ENCODE measurements at places on chromosomes 3 and 15.

GRCh38 chr3:17315897-17316296 lies 426.5 kb downstream of the TBC1D5 start:
- DNase-seq = no peak

DNA sequence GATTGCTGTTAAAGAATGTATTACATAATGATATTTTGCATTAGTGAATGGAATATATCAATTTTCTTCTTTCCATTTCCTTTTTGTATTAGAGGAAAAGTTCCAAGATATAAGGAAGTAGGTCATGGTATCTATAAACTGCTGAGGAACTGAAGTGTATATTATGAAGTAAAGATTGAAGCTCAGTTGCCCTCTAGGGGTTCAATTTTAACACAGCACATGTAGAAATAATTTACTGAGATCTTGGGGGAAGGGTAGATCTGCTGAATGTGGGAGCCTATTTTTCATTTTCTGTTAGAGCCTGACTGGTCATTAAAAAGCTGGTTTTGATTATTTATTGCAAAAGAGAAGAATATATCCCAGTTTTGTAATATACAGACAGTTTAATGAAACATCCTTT lies 45.2 kb downstream of the CMC1 start:
- DNase-seq = peak; percentile 78

DNA sequence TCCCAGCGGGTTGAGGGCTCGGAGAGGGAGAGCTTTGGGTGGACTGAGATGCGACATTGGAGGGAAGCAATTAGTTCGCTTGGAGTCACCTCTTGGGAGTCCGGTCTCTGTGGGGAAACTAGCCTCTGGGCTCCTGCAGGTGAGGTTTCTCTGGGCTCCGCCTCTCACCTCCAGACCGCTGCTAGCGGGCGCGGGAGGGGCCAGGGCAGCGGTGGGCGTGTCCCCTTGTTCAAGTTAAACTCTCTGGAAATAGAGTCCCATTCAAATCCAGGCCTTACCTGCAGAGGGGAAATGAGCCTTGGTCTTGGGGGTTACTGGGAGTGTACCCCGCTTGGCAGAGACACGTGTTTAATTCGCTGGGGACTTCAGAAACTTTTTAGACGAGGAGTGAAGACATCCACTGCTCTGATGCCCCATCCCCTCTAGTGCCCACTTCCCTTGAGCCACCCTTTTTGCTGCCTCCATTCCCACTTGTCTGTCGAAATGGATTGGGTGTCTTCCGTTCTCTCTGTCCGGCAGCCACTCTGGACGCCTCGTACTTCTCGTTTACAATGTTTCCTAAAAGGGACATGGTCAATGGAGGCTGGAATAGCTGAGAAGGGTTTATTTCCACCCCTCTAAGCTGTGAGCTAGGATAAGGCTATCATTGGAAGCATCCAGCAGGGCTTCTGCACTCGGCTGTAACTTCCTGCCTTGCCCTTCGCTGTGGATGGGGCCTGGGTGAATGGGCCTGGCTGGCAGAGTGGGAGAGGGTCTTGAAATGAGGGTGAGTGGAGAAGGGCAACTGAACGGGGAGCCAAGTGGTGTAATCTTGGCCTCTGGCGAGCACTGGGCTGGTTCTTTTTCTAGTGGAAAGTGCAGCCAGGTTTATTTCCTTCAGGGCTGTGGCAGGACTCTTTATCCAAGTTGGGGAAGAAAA lies 1.1 kb downstream of the MITF start:
- DNase-seq = peak; percentile 25

DNA sequence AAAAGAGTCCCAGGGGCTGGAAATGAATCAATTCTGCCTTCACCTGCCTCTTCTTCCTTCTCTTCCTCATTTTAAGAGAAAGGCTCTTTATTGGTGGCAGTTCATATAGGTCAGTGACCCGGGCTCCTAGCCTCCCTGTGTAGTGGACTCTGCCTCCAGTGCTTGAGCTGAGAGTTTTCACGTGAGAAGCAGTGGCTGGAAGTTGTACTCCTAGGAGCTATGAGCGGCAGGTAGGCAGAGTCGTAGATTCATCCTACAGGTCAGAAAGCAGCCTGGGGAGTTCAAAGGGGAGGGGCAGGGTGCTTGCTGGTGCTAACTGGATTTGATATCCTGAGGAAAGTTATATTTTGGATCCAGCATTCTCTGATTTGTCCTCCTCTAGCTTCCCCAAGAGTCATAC lies 101.1 kb downstream of the RPLP1 start:
- DNase-seq = no peak
